Activated CD4-positive, alpha-beta T cell treated with anti-CD3 and anti-CD28 coated beads for 4 hours (primary cell): ENCODE measurements at places on chromosomes 6 and 20.

- no peak for DNase-seq
Observed at GRCh38 chr6:149362289-149362688, 37.8 kb upstream of the SUMO4 start.

DNA sequence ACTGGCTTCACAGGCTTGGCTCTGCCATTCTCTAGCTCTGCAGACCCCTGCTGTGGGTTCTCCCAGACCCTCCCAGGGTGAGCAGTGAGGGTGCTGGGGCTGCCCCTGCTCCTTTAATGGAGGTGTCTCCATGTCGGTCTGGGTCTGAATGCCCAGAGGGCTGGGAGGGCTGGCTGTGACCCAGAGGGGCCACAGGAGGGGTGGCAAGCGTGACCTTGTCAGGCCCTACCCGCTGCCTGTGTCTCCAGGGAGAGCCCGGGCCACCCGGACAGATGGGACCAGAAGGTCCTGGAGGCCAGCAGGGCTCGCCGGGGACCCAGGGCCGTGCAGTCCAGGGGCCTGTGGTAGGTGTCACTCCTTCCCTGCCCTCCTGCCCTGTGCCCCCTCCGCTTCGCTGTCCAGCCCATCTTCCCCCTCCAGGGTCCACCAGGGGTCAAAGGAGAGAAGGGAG lies 32.1 kb downstream of the COL20A1 start:
- DNase-seq, result no peak

- no peak for DNase-seq
Observed at GRCh38 chr20:2706688-2707352, 14.2 kb downstream of the EBF4 start.

GRCh38 chr6:6676910-6677441 lies 88.5 kb downstream of the LY86 start:
- peak; percentile 84 for DNase-seq

- DNase-seq, result no peak
Observed at GRCh38 chr6:158496700-158497099, 63.2 kb upstream of the TMEM181 start.

- no peak for DNase-seq
Observed at GRCh38 chr20:61185181-61185580, 66.9 kb upstream of the CDH4 start.

GRCh38 chr6:100808638-100809275 lies 72.4 kb downstream of the ASCC3 start:
- no peak for DNase-seq

- no peak for DNase-seq
Observed at GRCh38 chr20:61435823-61436220, 183.8 kb downstream of the CDH4 start.

GRCh38 chr6:44805238-44805846 lies 417.8 kb downstream of the CDC5L start:
- DNase-seq, result no peak

DNA sequence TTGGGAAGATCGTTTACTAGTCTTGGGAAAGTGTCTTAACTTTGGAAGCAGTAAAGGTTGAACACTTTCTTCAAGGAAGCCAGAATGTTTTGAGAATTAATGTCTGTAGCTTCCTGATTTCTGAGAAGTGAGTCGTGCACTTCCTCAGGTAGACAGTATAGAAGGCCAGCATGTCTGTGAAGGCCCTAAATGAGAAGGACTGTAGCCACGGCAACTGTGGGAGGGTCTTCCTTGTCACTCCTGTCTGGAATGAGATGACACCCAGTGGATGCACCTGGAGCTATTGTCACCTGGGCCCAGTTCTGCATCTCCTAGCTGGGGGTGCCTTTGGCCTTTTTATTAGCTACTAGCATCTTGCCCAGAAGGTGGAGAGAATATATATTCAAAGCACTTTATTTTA lies 8.8 kb downstream of the STX16 start:
- DNase-seq, result peak; percentile 20

GRCh38 chr6:125869427-125869826 lies 78.7 kb downstream of the NCOA7 start:
- DNase-seq, result no peak

DNA sequence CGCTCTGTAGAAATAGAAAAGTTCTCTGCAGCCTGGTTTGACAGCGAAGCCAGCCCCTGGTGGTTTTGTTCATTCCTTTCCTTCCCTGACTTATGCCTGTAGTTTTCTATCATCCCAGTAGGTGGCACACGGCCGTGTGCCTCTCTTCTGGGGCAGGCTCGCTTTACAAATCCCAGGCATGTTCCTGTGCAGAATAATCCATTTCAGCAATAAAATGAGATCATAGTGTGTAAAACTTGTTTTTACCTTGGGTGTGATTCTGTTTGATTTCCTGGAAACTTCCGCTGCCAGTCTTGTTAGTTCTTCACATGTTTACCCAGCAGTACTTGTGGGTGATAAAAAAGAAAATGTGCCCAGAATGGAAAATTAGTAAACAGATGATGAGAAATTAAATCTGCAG lies 7.4 kb upstream of the INSM1 start:
- DNase-seq, result peak; percentile 11

DNA sequence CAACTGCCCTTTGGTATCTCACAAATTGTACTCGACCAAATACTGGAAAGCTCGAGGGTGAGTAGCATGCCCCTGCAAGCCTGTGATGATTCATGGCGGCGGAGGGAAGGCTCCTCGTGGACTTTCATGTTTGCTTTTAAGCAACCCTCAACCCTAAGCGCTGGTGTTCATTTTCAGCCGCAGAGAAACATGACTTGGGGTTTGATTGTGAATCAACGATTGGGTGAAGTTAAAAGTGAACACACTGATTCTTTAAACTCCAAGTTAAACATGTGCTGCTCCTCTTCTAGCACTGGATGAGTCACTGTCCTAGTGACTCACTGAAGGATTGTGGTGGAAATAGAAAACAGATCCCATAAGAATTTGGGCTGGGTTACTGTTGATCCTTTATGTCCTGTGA lies 8.3 kb downstream of the CD109 start:
- DNase-seq, result no peak

- no peak for DNase-seq
Observed at GRCh38 chr6:135532559-135532958, 35.0 kb upstream of the AHI1 start.

- DNase-seq, result no peak
Observed at GRCh38 chr6:68233623-68234022, 401.5 kb upstream of the ADGRB3 start.

GRCh38 chr6:88914895-88915598 lies 48.4 kb downstream of the RNGTT start:
- DNase-seq, result no peak

DNA sequence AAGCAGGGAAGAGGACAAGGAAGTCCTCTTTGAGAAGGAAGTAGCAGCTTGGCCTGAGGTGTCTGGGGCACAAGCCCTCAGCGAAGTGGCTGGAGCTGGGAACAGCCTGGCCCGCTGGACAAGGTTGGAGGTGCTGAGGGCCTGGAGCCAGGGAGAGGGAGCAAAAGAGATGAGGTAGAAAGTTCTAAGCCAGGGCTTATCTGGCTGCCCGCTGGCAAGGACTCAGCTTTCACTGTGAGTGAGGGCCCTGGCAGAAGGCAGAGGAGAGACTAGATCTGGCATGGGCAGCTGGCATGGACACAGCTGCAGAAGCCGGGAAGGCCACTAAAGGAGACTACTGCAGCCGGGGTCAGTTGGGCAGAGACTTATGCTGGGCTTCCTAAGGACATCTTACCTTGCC lies 21.8 kb upstream of the PCMTD2 start:
- DNase-seq, result no peak

- no peak for DNase-seq
Observed at GRCh38 chr6:169173532-169174268, 79.9 kb downstream of the THBS2 start.
